ENCODE measurements at places on chromosomes 12 and 14. TPM values are rescaled to one million over a fixed set of nuclear protein-coding genes. Genes with fewer than 3 reads are reported as not detected.

ABCD2 gene
- under 0.01 TPM for total RNA-seq

EGLN3 gene
- 0.78 TPM for total RNA-seq

CCDC197 gene
- total RNA-seq: not detected

SPPL3 gene
- 13.7 TPM for total RNA-seq

ZNF26 gene
- total RNA-seq: 11.3 TPM

HVCN1 gene
- total RNA-seq: 5.1 TPM

MGP gene
- total RNA-seq: 63.6 TPM

FKBP3 gene
- 33.9 TPM for total RNA-seq

ACVRL1 gene
- 6.1 TPM for total RNA-seq

MMP19 gene
- 5.3 TPM for total RNA-seq
